ENCODE measurements at places on chromosomes 3 and 15.

- no peak for DNase-seq
Measured at GRCh38 chr15:33059184-33059583, 135.3 kb downstream of the FMN1 start.

- DNase-seq, result peak; percentile 6
Measured at GRCh38 chr3:16326724-16327349, 61.8 kb downstream of the OXNAD1 start.

GRCh38 chr3:32880225-32880624 is 62.4 kb downstream of the TRIM71 start:
- DNase-seq, result no peak

- peak; percentile 4 for DNase-seq
Measured at GRCh38 chr15:71443538-71443937, 328.3 kb downstream of the THSD4 start.

GRCh38 chr15:85620690-85621049 is 174.1 kb downstream of the KLHL25 start:
- no peak for DNase-seq

DNA sequence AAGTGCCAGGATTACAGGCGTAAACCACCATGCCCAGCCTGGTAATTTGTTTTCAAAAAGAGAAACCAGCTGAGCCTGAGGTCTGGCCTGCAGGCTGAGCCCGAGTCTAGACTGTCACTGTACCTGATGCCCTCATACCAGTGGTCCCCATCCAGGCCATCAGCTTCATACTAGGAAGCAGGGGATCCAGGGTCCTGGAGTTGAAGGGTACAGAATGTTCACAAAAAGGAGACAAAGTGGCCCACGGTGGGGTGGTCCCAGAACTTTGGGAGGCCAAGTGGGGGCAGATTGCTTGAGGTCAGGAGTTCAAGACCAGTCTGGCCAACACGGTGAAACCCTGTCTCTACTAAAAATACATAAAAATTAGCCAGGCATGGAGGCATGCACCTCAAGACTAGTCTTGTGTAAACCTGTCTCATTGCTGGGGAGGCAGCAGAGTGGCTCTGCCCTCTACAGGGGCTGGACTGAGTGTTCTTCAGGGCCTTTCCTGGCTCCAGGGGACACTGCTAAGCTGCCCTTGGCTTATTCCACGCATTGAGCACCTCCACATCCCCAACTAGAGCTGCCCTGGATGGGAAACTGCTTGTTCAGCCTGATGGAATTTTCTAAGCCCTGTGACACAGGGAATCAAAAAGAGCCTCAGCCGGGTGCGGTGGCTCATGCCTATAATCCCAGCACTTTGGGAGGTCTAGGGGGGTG is 7.9 kb upstream of the HHATL start:
- peak; percentile 3 for DNase-seq

- no peak for DNase-seq
Measured at GRCh38 chr3:60650171-60650570, 601.1 kb downstream of the FHIT start.

DNA sequence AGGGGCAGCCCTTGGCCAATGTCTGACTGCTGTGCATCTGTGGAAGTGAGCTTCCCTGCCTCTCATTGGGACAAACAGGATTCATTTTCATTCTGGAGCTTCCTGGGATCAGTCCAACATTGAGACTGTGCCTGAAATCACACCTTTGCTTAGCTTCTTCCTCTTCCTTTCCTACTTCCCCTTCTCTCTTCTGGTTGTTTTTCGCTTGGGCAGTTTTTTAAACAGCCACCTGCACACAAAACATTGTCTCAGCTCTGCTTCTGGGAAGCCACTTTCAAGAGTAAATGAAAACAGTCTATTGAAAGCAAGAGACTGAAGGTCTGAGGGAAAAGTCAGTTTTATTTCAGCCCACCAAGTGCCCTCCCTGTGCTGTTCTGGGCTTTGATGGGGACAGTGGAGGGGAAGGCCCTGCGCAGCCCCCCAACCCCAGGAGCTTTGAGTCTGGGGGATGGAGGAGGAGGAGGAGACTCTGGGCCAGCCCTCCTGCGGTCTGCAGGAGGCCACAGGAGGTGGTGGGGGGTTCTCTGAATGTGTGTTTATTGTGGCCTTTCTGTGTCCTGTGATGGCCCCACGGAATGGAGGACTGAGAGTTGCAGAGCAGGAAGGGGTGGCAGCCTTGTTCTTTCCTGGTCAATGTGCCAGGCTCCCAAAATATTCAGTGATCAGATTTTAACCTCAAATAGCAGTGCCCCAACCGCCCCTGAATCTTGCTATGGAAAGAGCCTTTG is 7.8 kb upstream of the ISLR2 start:
- DNase-seq, result no peak

All from stimulated activated naive CD8-positive, alpha-beta T cell treated with anti-CD3 and anti-CD28 coated beads, Interleukin-15, amount 100 ng/mL, for 72 hours (primary cell).